Stimulated activated CD4-positive, alpha-beta T cell treated with anti-CD3 and anti-CD28 coated beads, Interleukin-15, amount 100 ng/mL, for 1 hour (primary cell): ENCODE measurements at places on chromosomes 5 and 9.

DNA sequence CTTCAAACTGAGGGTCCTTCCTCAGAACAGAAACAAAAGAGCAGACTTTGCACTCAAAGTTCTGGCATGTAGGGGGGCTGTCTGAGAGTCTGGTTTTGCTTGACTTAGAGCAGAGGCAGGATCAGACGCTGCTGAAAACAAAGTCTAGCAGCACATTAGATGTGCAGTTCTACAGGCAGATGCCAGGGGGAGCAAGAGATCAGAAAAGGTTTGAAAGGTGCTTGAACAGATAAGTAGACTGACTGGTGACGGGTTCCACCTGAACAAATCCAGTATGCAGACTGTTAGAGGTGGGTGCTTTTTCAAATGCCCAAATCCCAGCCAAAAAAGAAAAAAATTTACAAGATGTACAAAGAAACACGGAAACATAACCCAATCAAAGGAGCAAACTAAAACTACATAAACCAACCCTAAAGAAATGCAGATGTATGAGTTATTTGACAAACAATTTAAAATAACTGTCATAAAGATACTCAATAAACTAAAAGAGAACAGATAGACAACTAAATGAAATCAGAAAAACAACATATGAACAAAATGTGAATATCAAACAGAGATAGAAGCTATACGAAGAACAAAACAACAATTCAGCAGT lies 194.7 kb upstream of the FREM1 start:
- DNase-seq = no peak

DNA sequence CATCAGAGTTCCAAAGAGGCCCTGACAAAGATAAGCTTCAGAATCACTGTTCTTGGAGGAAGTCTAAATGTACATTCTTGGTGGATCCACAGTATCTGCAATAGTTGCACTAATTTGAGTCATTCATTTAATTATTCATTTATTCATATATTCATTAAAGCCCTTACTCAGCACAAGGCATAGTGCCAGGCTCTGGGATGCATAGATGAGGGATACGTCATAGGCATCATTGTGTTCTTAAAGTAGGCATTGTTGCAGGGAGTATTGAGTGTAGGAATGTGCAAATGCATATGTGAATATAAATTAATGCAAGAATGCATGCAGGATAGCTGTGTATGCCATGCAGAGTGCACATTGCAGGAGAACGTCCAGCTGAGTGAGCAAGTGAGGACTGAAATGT lies 100.7 kb downstream of the DRD1 start:
- no peak for DNase-seq

- DNase-seq = no peak
These were observed 38.7 kb downstream of the TGFBR1 start for GRCh38 chr9:99143655-99144054.

- DNase-seq = no peak
These were observed 35.8 kb upstream of the NFIB start for GRCh38 chr9:14349447-14350348.

GRCh38 chr9:130665029-130665430 lies 636 bp downstream of the PRDM12 start:
- DNase-seq = no peak

- no peak for DNase-seq
These were observed 15.4 kb downstream of the FAM81B start for GRCh38 chr5:95406426-95407090.

GRCh38 chr5:59768152-59769040 lies 125.1 kb downstream of the PDE4D start:
- DNase-seq = peak; percentile 9

- DNase-seq = no peak
These were observed at the start of gene PLEKHG4B for GRCh38 chr5:91556-92263. Gene PLEKHG4B (plus strand): TSS chr5:92168. CDS start chr5:92232, 64 bp downstream.

GRCh38 chr5:36238502-36239295 lies 3.0 kb downstream of the NADK2 start:
- DNase-seq = no peak

- DNase-seq = no peak
These were observed 62.5 kb downstream of the MRPL36 start for GRCh38 chr5:1736889-1737711.

DNA sequence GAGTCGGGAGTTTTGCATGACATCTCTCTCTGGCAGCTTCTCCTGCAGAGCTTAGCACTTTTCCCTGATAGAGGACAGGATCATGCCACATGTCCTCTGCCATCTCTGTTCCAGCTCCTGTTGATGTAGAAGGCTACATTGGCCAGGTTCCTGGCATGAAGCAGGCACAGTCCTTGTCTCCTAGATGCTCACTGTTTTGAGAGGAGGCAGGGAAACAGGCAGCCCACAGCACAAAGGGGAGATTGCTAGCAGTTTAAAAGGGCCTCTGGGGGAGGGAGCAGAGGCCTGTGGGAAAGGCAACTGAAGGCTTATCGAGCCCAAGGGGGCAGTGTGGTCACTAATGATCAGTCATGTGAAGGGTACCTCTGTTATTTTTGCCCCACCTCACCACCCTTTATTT lies 10.7 kb downstream of the ARHGAP26 start:
- no peak for DNase-seq

- no peak for DNase-seq
These were observed 177.9 kb downstream of the TSSK1B start for GRCh38 chr5:113256671-113257452.

- DNase-seq = no peak
These were observed 56.5 kb downstream of the SIL1 start for GRCh38 chr5:139141446-139142204.

DNA sequence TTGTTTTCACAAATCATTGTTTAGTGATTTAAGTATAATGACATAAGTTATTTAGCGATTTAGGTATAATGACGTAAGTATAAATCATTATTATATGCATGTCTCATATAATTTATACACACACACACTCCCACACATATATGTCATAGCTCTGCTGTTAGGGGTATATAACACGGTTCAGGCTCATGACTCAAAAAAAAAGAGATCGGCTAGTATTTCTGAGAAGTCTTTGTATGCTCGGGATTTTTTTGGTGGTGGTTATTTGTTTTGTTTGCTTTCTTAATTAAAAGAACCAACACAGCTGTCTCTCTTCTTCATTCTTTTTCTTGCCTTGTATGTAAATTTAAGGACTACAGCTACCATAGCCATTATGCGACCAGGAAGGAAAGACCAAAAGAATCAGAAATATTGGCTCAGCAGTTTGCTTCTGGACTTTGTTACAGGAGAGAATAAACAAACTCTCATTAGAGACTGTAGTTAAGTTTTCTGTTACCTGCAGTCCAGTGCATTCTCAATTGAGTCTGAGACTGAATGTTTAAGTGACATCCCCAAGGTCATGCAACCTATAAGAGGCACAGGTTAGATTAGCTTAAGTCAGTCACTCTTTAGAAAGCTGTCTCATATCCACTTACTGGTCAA lies 83.2 kb upstream of the NREP start:
- DNase-seq = no peak

- DNase-seq = no peak
These were observed 391.6 kb upstream of the CHD1 start for GRCh38 chr5:99320436-99320835.
